Thyroid gland (tissue), 4 donors: ENCODE measurements at places on chromosomes 16 and 17.

GRCh38 chr17:35521150-35521549, 16.3 kb downstream of the SLFN12L start:
- DNase-seq, result no peak

DNA sequence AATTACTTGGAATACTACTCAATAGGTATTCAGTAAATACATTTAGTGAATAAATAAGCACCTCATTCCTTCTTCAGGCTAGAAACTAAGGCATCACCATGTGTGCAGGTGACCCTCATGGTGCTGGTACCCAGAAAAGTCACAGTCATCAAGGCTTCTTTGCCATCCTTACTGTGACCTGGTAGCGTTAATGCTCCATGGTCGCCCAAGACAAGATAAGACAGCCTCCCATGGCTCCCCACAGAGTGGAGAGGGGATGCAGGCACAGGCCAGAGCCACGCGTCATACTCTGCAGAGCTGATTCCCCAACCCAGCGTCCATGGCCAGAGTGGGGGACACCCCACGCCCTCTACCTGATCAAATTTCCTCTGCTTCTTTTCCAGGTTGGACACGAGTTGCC, 73.8 kb downstream of the NDE1 start:
- no peak for DNase-seq

- no peak for DNase-seq
These were observed 83.3 kb downstream of the C16orf95 start for GRCh38 chr16:87233928-87234327.

DNA sequence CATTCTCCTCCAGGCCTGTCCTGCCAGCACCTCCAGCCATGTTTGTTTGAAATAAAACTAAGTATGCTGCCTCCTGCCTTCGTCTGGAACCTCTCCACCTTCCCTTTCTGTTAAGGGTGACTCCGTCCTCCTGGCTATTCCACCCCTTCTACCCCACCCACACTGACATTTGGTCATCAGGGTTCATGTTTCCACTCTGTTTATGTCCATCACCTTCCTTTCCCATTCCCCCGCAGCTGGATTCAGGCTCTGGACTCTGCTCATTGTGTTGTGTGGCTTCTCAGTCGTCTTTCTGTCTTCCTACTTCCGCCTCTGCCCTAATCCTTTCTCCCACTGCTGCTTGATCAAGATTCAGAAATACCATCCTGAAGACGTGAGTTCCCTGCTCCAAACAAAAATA, 28.6 kb downstream of the EPN2 start:
- DNase-seq, result no peak

GRCh38 chr17:69207151-69207550, 21.5 kb downstream of the ABCA10 start:
- no peak for DNase-seq

DNA sequence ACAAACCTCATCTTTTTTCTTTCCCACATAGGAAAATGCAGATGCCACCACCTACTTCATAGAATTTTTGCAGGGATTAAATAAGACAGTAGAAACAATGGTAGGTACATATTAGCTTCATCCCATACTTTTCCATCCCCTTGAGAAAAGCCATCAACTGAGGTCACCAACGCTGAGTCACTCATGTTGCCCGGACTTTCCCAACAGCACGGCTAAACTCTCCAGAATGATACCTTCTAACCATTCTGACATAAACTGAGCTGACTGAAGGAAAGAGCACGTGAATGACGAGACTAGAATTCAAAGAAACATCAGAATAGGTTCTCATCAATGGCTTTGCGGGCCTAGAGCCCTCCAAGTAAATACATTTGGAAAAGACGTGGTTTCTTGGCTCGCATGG, 146.0 kb upstream of the RCVRN start:
- no peak for DNase-seq

DNA sequence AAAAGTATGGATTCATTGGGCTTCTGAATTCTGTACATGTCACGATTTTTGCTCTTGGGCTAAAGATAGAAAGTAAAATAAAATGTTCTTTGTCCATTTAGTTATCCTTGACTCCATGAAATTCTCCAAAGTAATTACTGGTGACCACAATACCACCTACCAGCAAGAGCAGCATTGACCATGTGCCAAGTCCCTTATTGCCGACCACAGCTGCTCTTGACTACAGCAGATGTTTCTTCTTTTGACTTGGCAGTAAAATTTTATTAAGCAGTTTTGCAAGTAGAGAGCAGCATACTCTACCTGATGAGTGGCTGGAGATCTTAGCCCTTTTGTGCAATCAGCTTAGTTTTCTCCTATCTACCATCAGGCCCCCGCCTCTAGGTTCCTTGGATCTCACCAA, 152.2 kb upstream of the TBX2 start:
- no peak for DNase-seq

GRCh38 chr16:31718998-31719397, 154.6 kb upstream of the ZNF267 start:
- DNase-seq, result no peak

- no peak for DNase-seq
These were observed 11.1 kb downstream of the NACA2 start for GRCh38 chr17:61579961-61580360.

DNA sequence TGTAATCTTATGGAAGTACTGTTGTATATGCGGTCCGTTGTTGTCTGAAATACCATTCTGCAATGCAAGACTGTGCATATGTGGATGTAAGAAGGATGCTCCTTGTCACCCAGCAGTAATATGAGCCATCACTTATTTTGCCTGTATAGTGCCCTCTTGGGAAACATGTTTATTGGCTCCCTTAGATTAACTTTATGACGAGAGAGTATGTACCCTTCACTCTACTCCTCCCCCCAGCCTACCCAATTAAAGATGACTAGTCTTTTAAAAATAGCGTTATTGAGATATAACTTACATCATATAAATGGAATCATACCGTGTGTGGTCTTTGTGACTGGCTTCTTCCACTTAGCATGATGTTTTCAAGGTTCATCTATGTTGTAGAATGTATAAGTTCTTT, 33.6 kb downstream of the FTO start:
- DNase-seq, result no peak

- DNase-seq, result no peak
These were observed 274.2 kb downstream of the ABCC12 start for GRCh38 chr16:47881574-47881973.

DNA sequence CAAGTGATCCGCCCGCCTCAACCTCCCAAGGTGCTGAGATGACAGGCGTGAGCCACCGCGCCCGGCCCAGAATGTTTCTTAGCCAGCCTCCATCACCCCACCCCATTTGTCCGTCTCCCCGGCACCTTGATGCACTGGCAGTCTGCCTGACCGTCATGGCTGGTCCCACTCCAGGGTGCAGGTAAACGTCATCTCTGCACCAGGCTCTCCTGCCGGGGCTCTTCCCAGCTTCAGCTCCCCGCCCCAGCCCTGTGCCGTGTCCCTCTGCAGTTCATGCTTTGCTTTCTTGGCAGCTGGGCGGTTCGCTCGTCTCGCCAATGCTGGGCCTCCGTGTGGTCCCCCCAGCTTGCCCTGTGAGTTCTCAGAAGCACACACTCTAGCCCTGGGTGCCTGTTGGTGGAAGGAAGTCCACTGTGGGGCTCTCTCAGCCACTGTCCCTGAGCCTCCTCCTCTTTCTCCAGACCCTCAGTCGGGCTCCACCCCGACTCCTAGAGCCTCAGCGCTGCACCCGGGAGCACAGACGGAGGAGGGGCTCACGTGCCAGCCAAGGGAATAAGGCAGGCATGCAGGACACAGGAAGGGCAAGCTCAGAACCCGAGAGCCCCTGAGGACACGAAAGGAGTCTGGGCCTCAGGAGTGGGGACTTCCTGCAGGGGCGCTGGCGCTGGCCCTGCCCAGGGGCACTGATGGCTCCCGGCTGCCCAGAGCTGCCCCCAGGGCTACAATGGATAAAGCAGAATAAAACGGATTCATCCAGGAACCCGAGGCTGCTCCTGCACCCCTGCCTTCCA, 12.0 kb downstream of the HS3ST6 start:
- peak; percentile 66 for DNase-seq

DNA sequence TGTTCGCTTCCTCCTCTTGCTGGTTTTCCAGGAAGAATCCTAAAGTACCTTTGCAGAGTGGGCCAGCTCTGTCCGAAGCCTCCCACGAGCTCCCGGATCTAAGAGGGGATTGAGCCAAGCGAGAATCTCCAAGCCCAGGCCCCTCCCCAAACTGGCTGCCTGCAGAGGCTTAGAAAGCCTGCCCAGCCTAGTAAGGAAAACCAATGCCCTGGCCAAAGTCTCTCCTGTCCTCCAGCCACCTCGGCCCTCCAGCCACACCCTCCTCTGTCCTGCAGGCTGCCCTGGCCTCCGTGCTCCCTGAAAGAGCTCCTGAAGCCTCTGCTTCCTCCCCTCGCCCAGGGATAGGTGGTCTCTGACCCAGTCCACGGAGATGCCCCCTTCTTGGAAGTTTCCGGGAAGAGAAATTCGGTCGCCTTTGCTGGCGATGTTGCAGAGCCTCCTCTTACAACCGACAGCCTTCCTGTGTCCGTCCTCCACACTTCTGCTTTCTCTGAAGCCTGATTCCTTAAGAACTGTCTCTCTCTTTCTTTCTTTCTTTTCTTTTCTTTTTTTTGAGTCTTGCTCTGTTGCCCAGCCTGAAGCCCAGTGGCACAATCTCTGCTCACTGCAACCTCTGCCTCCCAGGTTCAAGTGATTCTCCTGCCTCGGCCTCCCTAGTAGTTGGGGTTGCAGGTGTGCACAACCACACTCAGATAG, 54.9 kb upstream of the TOB1 start:
- DNase-seq, result no peak

- DNase-seq, result peak; percentile 50
These were observed 67.9 kb downstream of the HIC1 start for GRCh38 chr17:2122641-2123302.
